Thyroid gland (tissue), 4 donors: ENCODE measurements at places on chromosomes 16 and 17. TPM values are rescaled to one million over a fixed set of nuclear protein-coding genes. Genes with fewer than 3 reads are reported as not detected.

- H3K27me3 ChIP-seq: no peaks in the 10 kb centered on the region
- H3K36me3 ChIP-seq: no peaks in the 10 kb centered on the region
- no peak for DNase-seq
- H3K4me1 ChIP-seq: peaks cover 7% of the 10 kb centered on the region
Measured at GRCh38 chr17:44918006-44918405, 2.7 kb upstream of the GFAP start.

GRCh38 chr17:72479113-72479512, 358.3 kb downstream of the SOX9 start:
- H3K4me3 ChIP-seq: no peak overlapping the region
- H3K36me3 ChIP-seq: no peaks in the 10 kb centered on the region
- H3K27ac ChIP-seq: no peak overlapping the region
- no peaks in the 10 kb centered on the region for H3K27me3 ChIP-seq

Gene KRT28
- total RNA-seq: not detected

DNA sequence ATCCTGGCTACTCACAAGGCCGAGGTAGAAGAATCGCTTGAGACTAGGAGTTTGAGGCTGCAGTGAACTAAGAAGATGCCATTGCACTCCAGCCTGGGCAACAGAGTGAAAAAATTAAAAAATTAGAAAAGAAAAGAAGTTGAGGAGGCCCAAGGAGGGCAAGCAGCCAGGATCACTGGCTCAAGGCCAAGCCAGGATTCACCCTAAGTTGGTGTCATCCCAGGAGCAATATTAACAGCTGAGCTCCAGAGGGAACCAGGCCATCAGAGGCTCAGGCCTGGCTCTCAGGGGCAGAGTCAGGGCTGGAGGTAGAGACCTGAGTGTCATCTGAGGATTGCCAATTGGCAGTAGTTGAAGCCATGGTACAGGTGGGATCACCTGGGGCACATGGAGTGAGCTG, 20.7 kb downstream of the DRC3 start:
- no peak overlapping the region for H3K27ac ChIP-seq
- H3K4me1 ChIP-seq: no peaks in the 10 kb centered on the region
- H3K36me3 ChIP-seq: no peaks in the 10 kb centered on the region
- no peak overlapping the region for H3K4me3 ChIP-seq
- no peaks in the 10 kb centered on the region for H3K27me3 ChIP-seq
- DNase-seq: no peak
